DMS79 (cell line): ENCODE measurements at places on chromosomes 6 and 20.

DNA sequence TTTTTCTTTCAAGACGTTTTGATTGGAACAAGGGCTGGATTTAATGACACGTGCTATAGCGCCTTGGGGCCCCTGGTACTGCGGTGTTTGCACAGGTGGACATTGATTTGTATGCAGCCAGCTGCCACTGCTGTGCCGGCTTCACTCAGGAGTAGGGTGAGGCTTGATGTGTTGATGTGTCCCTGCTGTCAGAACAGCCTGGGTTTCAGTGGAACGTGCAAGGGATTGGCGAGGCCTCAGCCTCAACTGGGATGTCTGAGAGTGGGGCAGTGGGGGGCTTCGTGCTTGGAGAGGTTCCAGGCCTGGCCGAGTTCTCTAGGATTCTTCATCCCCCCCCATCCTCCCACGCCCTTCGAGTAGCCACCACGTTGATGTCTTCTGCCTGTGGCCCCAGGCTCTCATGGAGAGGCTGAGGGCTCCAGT, 23.0 kb downstream of the PYGB start:
- DNase-seq, result no peak

DNA sequence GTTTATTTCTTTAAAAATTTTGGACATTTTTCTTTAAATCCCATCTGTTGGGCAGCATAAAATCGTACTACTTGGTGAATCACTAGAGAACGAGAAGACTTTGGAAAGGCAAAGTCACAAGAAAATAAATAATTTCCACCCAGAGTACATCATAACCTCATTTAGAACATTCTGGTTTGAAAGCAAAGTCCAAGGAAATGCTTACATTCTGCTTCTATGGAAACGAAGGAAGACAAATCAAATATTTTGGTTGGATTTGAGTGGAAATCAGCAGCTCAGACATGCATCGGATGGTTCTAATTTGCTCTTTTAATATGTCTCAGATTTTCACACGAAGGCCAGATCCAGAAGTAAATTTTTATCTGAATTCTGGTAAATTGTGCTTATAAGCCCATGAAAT, 60.7 kb upstream of the LTV1 start:
- DNase-seq, result no peak

DNA sequence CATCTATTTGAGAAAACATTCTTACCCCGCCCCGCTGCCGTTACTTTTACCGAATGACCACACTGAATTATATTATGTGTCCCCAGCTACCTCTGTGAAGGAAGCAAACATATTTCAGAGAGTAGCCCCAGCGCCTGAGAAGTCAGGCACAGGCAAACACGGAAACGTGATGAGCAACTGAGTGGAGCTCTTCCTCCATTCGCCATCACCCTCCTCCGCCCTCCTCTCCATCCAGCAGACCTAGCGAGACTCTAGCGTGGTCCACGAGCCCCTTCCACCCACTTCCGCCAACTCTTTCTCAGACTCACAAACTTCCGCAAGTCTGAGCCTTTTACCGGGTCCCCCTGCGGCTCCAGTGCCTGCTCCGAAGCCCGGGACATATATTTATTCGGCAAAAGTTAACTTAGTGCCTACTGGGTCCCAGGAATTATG, 582 bp downstream of the SNRPB start:
- DNase-seq, result no peak

DNA sequence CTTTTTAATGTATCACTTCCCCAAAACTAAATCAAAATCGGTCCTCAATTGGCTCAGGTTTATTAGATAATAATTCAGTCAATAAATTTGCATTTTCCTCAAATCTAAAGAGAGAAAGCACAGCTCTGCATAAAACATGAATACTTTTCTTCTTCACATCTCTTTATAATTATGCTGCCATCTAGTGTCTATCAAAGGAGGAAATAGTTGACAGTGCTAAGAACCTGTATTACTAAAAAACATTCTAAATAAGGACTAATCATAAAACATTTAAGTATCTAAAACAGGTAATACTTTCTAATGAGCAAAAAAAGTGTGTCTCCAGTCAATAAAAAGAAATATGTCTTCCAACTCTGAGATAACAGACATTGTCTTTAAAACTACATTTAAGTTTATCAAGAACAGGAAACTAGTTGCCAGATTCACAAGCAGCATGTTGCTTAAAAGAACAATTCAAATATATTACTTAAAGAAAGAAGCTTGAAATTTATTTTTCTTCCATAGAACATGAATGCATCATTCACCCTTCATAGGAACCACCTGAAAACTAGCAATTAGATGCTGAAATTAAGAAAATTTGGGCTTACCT, 56.5 kb upstream of the DST start:
- no peak for DNase-seq

DNA sequence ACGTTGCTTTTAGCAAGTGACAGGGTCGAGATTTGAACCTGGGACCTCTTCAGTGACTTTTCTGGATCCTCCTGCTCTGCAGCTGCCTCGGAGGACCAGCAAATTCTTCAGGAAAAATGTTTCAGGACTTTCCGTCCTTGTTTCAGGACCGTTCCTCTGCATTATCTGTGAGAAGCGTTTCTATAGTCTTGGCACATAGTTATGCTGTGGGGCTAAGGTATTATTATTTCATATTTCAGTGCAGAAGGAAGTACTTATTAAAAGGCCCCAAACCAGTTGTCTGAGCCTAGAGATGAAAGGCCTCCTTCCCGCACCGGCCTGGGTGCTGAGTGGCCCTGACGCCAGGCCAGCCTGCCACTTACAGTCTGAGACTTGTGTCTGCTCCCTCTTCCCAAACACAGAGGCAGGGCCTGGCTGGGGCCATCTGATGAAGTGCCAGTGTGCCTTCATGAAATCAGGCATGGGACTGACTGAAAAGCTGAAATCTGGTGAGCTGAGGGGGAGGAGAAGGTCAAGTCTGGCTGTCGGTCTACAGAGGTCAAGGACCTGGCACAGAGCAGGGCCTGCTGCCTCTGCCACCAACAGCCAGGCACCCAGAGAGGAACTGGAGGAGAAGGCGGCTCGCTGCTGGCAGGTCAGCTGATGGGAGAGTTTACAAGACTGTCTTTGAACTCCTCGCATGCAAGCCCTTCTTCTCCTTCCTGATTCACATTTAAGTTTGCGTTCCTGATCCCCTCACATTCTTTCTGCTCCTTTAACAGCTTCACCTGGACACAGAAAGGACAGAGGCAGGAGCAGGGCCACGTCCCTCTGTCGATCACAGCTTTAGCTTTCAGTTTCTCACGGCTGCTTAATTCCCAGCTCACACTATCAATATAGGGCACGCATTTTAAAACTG, 8.9 kb upstream of the QKI start:
- DNase-seq, result no peak

DNA sequence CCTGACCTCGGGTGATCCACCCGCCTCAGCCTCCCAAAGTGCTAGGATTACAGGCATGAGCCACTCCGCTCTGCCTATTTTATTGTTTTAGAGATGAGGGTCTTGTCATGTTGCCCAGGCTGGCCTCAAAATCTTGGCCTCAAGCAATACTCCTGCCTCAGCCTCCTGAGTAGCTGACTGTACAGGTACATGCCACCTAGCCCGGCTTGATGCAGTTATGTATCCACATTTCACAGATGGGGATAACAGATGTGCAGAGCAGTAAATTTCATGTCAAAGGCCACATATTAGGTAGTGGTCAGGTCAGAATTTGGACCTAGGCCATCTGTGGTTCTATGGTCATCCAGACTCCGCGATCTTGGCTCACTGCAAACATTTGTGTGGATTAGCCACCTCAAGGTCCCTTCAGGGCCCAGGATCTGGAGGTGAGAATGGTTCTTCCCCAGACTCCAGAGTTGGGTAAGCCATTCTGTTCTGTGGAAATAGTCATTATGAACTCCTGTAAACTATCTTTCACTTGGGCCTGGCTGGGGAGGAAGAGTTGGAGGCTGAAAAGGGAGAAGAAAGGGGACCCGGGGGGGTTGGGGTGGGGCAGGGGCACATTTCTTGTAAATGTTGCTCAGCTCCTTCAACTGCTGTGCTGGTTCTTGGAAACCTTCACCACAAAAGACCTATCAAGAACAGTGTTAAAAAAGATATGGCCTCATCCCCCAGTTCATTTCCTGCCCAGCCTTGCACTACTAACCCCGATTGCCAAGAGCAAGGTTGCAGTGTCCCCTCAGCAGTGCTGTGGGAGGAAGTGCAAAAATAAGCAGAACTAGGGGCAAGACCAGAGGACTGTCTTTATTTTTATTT, 13.0 kb downstream of the PIM1 start:
- DNase-seq, result no peak

DNA sequence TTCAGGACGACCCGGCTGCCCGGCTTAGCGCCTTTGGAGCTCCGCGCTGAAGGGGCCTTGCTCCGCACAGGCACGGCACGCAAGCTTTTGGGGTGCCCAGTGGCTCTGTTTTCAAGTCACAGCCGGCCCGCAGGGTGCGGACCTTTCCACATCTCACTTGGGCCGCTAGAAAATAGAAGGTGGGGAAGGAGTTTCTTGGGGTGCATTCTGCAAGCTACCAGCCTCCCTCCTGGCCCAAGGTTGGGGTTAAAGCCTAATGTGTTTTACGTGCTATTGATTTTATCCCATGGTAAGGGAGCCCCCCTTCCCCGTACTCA, 561 bp downstream of the KAT14 start:
- DNase-seq, result no peak

GRCh38 chr20:24766143-24766527, 182.9 kb upstream of the CST7 start:
- DNase-seq, result no peak

- DNase-seq, result no peak
Measured at GRCh38 chr20:24949756-24950127, 673 bp downstream of the CST7 start.

GRCh38 chr6:131470534-131470933, 102.5 kb upstream of the ARG1 start:
- DNase-seq, result no peak

GRCh38 chr6:144365271-144365670, 80.1 kb downstream of the UTRN start:
- DNase-seq, result no peak
